ENCODE measurements at places on chromosomes 2 and 18.

DNA sequence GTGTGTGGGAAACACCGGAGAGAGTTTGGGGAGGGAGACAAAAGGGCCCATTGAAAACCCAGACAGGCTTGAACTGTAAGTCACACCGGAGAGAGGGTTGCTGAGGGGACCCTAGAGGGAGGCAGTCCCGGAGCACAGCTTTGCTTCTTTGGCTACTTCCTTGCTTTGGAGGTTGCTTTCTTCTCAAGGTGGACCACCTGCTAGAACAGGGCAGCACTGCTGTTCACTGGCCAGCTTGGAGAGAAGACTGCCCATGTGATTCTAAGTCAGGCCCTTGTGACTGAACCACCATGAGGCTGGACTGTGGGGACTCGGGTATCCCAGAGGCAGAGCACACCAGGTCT lies 4.4 kb downstream of the ACTG2 start:
- DNase-seq, result no peak

DNA sequence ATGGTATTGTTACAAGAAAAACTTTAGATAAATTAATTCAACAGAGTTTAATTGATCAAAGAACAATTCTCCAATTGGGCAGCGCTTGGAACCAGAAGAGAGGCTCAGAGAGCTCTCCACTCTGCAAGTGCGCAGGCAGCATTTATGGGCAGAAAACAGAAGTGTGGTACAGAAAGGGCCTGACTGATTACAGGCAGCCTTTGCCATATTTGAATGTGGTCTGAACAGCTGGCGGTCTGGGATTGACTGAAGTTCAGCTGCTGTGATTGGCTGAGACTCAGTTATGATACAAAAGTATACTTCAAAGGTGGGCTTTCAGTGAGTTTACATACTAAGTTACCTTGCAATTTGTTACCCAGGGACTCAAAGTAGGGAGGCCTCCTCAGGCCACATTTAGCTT lies 301.3 kb upstream of the ID2 start:
- DNase-seq, result no peak

DNA sequence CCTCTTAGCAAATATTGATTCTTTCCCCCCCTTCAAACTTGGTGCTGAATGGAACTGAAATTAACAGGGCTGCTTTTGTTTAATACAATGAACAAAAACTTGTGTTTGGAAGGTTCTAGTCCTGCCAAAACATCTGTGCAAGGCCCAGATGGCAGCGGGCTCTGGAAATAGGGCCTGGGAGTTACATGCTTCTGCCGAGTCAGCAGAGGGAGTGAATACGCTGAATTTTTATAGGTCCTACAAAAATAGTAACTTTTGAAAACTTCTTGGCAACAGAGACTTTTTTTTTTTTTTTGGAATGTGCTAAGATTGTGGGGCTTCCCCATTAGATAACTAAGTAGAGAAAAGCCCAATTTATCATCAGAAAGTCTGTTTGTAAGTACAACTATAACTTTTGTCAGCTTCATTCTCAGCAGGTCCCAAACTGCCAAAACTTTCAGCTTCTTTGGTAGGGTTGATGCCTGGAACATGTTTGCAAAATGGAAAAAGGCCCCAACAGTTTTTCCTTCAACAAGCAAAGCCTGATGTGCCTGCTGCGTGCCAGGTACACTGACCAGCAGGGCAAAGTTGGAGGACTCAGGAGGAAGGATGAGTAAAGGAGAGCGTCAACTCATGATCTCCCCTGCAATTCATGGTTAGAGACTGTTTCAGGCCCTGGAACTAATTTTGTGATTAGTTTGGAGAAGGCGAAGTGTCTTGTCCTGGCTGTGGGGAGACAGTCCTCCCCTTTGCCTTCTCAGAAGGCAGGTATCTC lies 45.1 kb upstream of the HDAC4 start:
- no peak for DNase-seq

- DNase-seq, result no peak
These were observed 28.3 kb downstream of the MYO7B start for GRCh38 chr2:127563458-127564428.

- no peak for DNase-seq
These were observed 165.5 kb downstream of the TGIF1 start for GRCh38 chr18:3615374-3615985.

DNA sequence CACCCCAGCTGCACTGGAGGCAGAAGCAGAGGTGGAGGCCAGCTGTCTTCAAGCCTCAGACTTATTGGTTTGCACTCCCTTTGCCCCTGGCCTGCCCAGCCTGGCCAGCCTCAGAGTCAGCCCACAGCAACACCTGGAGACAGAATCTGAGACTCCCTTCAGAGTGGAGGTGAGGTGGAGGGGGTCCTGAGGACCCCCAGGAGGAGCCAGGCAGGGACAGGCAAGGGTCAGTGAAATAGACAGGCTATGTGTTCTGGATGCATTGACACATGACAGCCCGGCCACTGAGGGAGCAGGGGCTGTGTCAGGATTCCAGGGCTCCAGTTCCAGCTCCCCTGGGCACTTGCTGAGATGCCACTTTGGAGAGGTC lies 309.7 kb downstream of the MYCN start:
- no peak for DNase-seq

- no peak for DNase-seq
These were observed 84.1 kb upstream of the EPB41L3 start for GRCh38 chr18:5627776-5628511.

DNA sequence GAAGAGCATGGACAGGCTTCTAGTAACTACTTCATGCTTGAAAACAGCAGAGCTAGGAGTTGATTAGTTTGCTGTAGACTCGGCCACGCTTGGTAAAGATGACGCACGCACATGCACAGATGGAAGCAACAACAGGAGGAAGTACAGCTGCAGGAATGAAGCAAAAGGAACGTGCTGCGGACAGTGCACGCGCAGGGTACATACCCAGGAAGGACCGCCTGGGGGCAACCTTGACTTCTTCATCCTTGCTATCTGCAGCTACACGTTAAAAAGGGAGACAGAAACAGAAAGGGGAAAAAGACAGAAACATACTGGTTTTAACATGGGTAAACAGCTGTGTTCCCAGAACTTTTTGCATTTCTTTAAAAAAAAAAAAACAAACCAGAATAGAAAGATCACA lies 17.7 kb downstream of the SLC66A2 start:
- no peak for DNase-seq

DNA sequence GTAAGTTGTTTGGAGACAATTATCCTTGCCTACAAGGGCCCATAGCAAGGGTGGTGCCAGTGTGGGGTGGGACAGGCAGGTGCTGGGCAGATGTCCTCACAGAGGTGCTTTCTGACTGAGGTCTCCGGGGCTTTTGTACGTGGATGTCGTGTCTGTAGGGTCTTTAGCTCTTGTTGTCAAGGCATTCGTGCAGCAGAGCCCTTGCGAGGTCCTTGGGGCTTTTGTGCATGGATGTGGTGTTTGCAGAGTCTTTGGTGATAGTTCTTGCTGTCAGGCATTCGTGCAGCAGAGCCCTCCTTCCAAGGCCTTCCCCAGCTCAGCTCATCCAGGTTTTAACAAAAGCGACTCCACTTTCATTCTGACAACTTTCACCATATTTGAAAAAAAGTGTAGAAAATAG lies 116.0 kb upstream of the TMEM18 start:
- no peak for DNase-seq

- no peak for DNase-seq
These were observed 11.3 kb downstream of the LCT start for GRCh38 chr2:135825550-135826176.

Measured in stimulated activated naive CD8-positive, alpha-beta T cell treated with anti-CD3 and anti-CD28 coated beads, Interleukin-15, Interleukin-2, amounts not matched to agents 100 U/mL and 50 U/mL, for 24 hours (primary cell).